Fibroblast of skin of right biceps (primary cell): ENCODE measurements at places on chromosomes 3 and 15.

DNA sequence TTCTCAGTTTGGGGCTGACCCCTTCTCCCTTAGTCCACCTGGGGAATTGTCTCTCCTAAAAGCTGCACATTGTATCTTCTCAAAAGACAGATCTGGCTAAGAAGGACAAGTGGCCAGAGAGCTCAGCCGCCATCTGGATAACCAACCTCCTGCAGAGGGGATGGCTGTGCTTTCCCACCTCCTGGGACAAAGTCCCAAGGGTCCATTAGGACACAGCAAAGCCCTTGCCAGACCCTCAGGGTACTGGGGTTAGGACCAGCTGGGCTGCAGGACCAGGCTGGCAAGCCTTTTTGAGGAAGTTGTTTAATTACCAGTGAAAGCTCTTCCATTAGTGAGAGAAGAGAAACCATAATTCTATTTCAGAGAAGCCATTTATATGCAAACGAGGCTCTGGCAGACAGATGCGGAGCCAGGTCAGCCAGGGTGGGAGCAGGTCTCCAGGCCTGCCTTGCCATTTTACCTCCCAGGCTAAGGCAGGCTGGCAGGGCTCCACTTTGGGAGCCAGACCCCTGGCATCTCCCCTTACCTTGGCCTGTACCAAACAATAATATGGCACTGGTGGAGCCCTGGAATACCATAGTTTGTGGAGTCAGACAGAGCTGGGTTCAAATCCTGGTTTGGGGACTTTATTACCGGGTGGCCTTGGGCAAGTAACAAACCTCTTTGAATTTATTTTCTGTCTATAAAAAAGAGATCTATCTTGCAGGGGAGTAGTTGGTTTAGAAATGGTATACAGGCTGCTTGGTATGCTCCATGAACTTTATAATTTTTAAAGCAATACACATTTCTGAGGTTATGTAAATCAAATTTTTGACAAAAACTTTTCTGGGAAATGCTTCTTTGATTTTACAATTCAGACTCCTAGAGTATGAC lies 17.9 kb downstream of the SHF start:
- no peak for DNase-seq

GRCh38 chr3:152828075-152828840 lies 6.7 kb upstream of the P2RY1 start:
- DNase-seq: no peak

DNA sequence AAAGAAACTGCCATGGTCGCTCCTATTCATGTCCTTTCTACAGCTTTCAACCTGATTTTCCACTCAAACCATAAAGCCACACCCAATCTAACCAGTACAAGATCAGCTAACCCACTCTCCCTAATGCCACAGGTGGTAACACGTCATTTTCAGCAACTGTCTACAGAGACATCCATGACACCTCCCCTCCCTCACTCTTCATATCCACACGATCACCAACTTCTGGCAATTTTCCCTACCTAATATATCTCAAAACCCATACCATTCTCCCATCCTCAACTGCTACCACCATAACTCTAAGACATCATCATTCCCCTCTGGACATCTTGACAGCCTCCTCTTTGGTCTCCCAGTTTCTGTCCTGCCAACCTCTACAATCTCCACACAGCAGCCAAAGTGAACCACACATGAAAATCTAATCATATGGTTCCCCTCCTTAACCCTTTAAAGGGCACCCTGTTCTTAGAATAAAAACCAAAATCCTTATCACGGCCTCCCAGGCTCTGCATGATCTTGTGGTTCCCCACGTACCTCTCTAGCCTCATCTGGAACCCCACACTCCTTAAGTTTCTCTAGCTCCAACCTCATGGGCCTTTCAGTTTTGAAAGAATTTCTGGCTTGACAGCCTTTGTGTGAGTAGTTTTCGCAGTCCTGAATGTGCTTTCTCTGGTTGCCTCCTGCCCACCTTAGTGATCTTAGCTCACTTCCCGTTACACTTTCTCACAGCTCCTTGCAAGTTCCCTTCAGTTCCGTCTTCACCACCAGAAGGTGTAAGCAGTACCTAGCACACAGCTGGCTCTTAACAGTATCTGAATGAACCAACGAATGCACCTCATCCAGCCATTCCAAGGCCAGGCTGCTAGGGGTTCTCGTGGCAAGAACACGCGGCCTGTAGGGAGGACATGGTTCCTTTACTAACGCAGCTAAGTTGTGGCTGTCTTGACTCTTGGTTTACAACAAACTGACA lies 33.4 kb downstream of the SPINK8 start:
- DNase-seq: peak; percentile 14

DNA sequence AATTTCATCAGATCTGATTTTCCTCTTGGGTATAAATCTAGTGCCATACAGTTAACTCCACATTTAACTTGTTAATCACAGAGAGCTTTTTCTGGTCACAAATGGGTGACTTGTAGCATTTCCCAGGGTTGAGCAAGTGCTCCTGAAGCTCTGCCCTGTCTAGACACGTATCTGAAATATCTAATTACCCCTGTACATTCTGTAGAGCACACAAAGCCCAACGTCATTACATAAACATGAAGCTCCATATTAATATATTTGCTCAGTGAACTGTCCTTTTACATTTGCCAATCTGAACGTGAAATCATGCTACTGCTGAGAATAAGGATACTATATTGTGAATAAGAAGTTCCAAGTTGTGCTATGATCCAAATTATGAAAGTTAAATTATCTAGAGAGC lies 49.0 kb downstream of the THBS1 start:
- DNase-seq: no peak

DNA sequence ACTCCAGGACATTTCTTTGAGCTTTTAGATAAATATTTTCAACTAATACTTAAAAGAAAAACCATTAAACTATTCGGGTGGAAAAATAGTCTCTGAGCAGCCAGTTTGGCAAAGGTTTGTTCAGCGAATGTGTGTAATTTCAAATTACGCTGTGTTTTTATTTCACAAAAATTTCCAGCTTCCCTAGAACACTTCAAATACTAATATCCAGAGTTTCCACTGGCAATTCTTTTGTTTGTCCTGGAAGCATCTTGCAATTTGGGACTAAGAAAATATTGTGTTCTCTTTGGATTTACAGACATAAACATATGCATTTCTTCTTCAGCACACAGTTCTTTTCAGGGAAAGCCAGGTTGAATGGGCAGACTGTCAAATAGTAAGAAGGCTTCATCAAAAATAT lies 61.9 kb downstream of the MDFIC2 start:
- DNase-seq: no peak

DNA sequence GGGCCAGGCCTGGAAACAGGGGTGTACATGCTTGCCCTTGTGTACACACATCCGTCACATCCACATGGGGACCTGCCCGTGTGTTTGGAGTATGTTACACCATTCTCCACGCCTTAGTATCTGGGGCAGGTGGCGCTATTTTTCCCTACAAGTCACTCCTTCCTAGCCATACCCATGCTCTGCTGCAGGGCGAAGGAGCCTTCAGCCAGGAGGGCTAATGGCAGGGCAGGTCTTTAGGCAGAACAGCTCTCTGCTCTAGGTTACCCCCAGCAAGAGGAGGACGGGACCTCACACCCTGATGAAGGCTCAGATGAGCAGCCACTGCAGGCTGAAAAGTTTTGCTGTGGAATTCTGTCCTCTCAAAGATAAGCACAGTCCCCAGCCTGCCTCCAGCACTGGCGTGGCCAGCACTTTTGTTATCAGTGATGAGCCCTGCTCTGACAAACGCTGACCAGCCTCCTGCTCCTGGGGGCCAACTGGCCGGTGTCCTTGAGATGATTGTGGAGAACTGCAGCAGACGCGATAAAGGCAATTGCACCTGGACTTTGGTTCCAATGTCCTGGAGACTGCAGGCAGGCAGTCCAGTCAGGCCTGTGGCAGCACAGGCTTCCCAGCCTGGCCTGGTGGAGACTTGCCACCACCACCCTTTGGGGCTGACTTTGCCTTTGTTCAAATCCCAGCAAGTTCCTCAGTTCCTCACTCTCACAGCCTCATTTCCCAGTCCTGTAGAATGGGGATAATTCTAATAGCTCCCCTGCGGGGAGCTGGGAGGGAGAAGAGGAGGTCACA lies 19.8 kb upstream of the PIGZ start:
- no peak for DNase-seq

DNA sequence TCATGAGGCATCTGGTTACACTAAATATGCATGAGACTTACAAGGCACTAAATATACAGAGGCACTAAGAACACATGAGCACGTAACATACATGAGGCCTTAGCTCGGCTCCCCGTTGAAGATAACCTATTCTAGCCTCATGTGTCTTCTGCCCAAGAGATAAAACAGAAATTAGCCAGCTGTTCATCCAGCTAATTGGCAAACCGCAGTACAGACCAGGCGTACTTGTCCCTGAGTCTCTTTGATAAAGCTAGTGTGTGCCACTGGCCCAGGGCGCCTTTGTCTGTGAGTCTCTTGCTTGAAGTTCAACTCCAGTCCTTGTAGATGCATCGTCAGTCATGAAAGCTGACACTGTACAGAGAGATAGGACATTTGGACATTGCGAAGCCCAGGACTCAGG lies 121.9 kb upstream of the SPATA12 start:
- DNase-seq: no peak

DNA sequence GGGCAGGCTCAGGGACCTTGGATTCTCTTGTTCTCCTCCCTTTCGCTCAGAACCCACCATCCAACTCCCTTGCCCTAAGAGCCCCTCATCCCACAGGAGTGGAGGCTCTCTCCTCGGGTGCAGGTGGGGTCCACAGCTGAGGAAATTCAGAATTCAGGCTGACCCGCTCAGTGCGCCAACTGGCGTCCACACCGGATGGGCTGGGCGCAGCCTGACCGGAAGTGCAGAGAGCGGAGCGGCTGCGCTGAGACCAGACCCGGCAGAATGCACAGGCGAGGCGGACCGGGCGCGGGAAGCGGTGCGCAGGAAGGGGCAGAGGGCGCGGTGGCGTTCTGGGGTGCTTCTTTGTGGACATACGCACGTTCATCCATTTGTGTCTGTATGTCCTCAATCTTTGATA lies 210.4 kb upstream of the NDN start:
- no peak for DNase-seq

DNA sequence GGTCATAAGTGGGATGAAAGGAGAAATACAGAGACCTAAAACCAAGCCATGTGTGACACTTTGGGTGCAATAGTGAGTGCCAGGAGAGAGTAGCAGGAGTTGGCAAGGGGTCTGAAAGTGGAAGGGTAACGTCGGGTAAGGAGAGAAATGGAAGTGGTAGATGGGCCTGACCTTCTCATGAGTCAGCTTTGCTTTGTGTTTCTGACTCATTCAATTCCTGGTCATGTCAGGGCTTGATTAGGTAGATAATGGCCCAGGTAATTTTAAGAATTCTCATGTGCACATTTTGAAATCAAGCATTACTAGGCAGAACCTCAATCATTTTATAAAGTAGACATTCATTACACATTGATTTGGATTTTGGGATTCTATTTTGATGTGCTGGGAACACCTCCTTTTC lies 262.5 kb downstream of the SOX2 start:
- DNase-seq: no peak

DNA sequence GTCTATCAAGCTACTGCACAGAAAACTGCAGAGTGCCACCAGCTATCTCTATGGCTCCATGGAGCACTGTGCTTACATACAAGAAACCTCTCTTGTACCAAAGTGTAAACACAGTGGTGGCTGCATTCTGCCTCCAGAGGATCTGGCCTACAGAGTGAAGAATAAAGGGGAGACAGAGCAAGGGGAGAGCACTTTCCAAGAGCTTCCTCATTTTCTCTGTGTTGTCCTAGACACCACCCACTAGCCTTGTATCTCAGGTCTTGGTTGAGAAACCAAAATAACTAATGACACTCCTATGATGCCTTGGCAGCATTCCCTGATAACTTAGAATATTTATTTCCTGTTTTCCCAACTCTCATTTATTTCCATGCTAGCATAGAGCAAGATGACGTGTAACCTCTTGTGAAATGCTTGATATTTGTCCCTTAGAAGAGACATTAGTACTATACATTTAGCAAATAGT lies 56.9 kb upstream of the PHLDB2 start:
- peak; percentile 95 for DNase-seq

DNA sequence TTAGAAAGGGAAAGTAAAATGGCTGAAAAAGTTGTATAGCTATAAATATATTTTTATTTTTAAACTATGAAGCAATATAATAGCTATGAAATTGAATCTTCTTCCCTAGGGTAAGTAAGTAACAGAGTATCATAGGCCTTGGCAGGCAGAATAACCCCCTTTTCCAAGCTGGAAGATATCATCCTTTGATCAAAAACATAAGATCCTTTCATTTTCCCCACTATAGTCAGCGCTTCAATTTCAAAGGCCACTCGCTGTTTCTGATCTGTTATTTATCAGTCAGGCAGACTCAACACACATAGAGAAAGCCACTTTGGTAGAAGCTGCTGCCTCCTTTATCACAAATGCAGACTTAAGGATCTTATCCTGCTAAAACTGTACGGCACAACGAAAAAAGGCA lies 74.0 kb upstream of the UBE2E2 start:
- DNase-seq: no peak

GRCh38 chr15:65421360-65422215 lies 1.2 kb downstream of the IGDCC4 start:
- peak; percentile 89 for DNase-seq

- peak; percentile 84 for DNase-seq
Measured at GRCh38 chr15:40984964-40985363, 31.7 kb downstream of the CHAC1 start.

GRCh38 chr3:155024006-155024638 lies 56.0 kb upstream of the MME start:
- peak; percentile 61 for DNase-seq

- DNase-seq: no peak
Measured at GRCh38 chr3:195540511-195540910, 2.6 kb downstream of the PPP1R2 start.

DNA sequence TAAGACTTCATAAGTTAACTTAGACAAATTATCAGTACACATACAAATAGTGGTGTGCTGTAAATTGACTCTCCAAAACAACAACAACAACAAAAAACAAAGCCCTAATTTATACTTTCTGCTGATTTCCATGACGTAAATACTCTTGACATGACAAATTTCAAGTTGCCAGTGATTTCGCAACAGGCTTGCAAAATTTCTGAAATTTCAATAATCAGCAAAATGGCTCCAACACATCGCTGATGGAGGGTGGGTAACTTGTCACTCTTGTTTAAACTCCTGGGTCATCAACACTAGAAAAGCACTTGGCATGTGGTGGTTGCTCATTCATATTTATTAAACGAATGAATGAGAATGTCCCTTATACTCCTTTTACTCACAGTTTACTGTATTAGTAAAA lies 205.2 kb upstream of the SATB1 start:
- no peak for DNase-seq

DNA sequence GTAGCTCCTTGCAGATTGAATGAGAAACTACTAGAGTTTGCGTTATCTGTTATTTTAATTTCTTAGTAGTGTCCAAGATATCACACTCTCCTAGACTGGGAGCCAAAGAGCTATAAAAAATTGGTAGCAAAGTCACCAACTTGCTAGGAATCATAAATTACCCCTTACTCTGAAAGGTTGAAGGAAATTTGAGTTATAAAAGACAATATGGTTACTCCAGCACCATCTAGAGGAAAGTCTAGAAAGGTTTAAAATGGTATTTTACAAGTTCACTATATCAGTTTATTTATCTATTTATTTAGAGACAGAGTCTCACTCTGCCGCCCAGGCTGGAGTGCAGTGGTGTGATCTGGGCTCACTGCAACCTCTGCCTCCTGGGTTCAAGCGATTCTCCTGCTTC lies 121.6 kb downstream of the RBPMS2 start:
- peak; percentile 17 for DNase-seq
